ENCODE measurements at places on chromosomes 1 and 21. TPM values are rescaled to one million over a fixed set of nuclear protein-coding genes. Genes with fewer than 3 reads are reported as not detected.
A peak's percentile ranks its signal among the peaks of the same experiment; 100 is the strongest.

DNA sequence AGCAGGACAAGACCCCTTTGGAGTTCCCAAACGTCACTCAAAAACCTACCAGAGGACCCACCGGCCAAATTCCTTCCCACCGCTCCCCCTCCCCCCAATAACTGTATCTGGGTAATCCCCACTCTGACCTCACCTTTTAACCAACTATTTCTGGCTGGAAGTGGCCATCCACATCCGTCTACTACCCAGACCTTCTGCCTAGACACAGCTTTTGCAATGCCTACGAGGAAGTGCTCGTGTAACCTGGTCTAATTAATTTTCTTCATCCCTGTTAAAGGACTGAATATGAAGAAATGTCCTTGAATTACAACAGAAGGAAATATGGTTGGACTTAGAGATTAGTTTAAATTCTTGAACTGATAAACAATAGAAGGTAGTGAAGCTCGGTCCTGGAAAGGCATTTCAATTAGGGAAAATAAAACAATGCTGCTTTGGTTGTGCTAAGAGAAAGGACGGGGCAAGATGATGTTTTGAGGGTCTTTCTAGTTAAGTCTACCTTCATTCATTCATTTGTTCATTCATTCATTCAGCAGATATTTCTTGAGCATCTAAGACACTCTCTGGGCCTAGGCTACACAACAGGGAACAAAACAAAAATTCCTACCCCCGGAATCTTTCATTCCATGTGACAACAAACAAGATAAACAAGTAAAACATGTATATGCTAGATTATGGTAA lies 18.8 kb downstream of the AVPR1B start:
- peaks cover 5% of the 10 kb centered on the region for H3K27me3 ChIP-seq
- DNase-seq = no peak
- H3K36me3 ChIP-seq = no peaks in the 10 kb centered on the region

DNA sequence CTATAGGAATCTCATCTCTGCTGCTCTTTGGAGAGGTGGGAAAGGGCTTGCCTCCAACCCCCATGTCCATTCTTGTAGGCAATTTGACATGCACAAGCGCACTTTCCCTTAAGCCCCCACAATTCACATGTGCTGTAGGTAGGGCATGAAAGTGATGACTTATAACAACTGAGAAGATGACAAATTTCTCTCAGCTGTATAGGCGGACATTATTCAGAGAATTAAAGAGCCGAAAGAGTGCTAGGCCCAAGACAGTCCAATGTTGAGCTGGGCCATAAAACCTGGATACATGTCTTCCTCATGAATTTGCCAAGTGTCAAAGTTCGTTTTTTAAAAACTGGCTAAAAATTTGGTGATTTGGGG lies 106.3 kb upstream of the LYPLAL1 start:
- H3K27me3 ChIP-seq = no peaks in the 10 kb centered on the region
- H3K4me3 ChIP-seq = no peak overlapping the region
- no peaks in the 10 kb centered on the region for H3K36me3 ChIP-seq

GRCh38 chr1:97603218-97603617 lies 317.6 kb downstream of the DPYD start:
- no peaks in the 10 kb centered on the region for H3K4me1 ChIP-seq
- no peaks in the 10 kb centered on the region for H3K27me3 ChIP-seq
- no peak overlapping the region for H3K27ac ChIP-seq
- DNase-seq = no peak
- H3K36me3 ChIP-seq = no peaks in the 10 kb centered on the region

GRCh38 chr1:228059634-228060457 lies 22.7 kb upstream of the ARF1 start:
- no peak overlapping the region for H3K4me3 ChIP-seq
- H3K36me3 ChIP-seq = no peaks in the 10 kb centered on the region
- no peak overlapping the region for H3K27ac ChIP-seq
- no peaks in the 10 kb centered on the region for H3K27me3 ChIP-seq

- no peak for DNase-seq
- H3K4me3 ChIP-seq = no peak overlapping the region
- H3K27ac ChIP-seq = peak overlapping the region; percentile 85
- no peaks in the 10 kb centered on the region for H3K36me3 ChIP-seq
Measured at GRCh38 chr1:8152731-8153702, 126.9 kb upstream of the ERRFI1 start.

- no peak for DNase-seq
- no peaks in the 10 kb centered on the region for H3K36me3 ChIP-seq
- no peak overlapping the region for H3K27ac ChIP-seq
- no peaks in the 10 kb centered on the region for H3K27me3 ChIP-seq
Measured at GRCh38 chr21:31484219-31484618, 140.2 kb upstream of the TIAM1 start.

DNA sequence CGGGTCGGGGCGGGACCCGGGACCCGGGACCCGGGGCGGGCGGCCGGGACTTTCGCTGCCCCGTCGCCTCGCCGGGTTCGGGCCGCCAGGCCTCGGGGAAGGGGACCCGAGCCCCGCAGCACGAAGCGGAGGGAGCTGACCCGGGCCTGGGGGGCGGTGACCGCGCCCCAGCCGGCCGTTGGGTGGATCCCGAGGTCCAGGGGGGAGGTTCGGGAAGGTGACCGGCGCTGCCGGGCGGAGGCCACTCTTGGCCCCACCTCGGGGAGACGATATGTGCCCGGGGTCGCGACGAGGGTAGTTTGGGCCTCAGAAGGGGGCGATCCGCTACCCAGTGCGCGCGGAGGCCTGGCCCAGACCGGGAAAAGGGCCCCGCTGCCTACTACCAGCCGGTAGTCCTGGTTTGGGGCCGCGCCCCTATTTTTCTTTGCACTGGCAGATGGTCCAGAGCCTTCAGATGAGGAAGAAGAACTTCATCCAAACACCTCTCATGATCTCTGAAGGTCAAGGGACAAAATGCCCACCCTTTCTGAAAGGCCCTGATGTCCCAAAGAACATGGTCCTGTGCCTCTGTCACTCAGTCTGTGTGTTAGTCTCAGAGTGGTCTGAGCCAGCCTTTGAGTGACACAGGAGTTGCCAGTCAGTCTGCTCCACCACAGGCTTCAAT lies 766 bp downstream of the AGO4 start:
- H3K4me3 ChIP-seq = peak overlapping the region; percentile 67
- no peak for DNase-seq
- no peaks in the 10 kb centered on the region for H3K36me3 ChIP-seq
- H3K4me1 ChIP-seq = peaks cover 14% of the 10 kb centered on the region
- H3K27me3 ChIP-seq = no peaks in the 10 kb centered on the region
- H3K27ac ChIP-seq = peak overlapping the region; percentile 67

DNA sequence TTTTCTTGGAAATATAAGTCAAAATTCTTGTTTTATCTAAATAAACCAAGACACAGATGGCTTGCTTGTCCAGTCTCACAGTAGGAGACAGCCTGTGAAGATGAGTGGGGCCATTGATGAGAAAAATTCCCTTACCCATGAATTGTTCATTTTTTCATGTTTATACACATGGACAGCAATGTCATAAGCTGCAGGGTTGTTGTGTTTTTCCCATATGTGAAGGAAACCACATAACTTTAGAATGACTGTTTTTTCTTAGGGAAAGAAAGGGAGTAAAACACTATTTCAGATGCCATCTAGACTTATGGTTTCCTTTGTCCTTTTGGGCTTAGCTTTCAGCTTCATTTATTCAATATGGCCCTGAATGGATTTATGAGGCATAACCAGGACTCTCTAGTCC lies 622.5 kb upstream of the NR5A2 start:
- no peak overlapping the region for H3K27ac ChIP-seq
- H3K27me3 ChIP-seq = no peaks in the 10 kb centered on the region
- no peaks in the 10 kb centered on the region for H3K36me3 ChIP-seq
- no peaks in the 10 kb centered on the region for H3K4me1 ChIP-seq
- DNase-seq = no peak
- no peak overlapping the region for H3K4me3 ChIP-seq

DNA sequence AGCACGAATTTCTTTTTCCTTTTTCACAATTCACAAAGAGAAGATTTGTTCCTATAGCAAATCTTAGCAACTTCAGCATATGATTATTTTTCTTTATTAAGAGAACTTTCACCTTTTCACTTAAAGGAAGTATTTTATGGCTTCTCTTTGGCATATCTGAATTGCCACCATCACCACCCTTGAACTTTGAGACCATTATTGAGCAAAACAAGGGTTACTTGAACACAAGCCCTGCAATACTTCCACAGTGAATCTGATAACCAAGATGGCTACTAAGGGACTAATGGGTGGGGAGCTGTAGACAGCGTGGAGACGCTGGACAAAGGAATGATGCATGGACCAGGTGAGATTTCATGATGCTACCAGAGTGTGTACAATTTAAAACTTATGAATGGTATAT lies 815.0 kb downstream of the LRRIQ3 start:
- H3K4me3 ChIP-seq = no peak overlapping the region
- H3K4me1 ChIP-seq = no peaks in the 10 kb centered on the region
- no peak for DNase-seq
- H3K27ac ChIP-seq = no peak overlapping the region
- H3K27me3 ChIP-seq = no peaks in the 10 kb centered on the region

KDF1 gene
- total RNA-seq = 23.0 TPM

SPRR2E gene
- total RNA-seq = not detected

C1orf116 gene
- 3.6 TPM for total RNA-seq

C1orf226 gene
- total RNA-seq = 7.7 TPM

CTH gene
- total RNA-seq = 14.7 TPM

DNASE2B gene
- total RNA-seq = 0.42 TPM

RSPO1 gene
- total RNA-seq = 0.15 TPM
